Fibroblast of lung (primary cell): ENCODE measurements at places on chromosomes 5 and 9. TPM values are rescaled to one million over a fixed set of nuclear protein-coding genes. Genes with fewer than 3 reads are reported as not detected.

The ATG12 gene
- 37.2 and 38.8 TPM in 2 replicates for total RNA-seq

The IFNA21 gene
- not detected in 2 replicates for total RNA-seq

The TERT gene
- total RNA-seq: not detected in 2 replicates

The PCDHA1 gene
- under 0.01 TPM in 2 replicates for total RNA-seq

The PCDHGA3 gene
- total RNA-seq: 1.5 and 2.8 TPM in 2 replicates

The ACOT12 gene
- 0.26 and 2.0 TPM in 2 replicates for total RNA-seq

The SPATA31E1 gene
- total RNA-seq: not detected in 2 replicates

The SH3TC2 gene
- total RNA-seq: 0.26 and 0.83 TPM in 2 replicates

The SIT1 gene
- total RNA-seq: 0.17 TPM in 1 of 2 replicates, not detected in the other

The N4BP3 gene
- total RNA-seq: 0.26 and 0.83 TPM in 2 replicates

The PCDHA4 gene
- total RNA-seq: 0.51 and 1.2 TPM in 2 replicates

The ERBIN gene
- total RNA-seq: 79.9 and 127 TPM in 2 replicates

The SELENOP gene
- total RNA-seq: 677 and 809 TPM in 2 replicates
